ENCODE measurements at places on chromosomes 11 and 22.
A peak's percentile ranks its signal among the peaks of the same experiment; 100 is the strongest.

DNA sequence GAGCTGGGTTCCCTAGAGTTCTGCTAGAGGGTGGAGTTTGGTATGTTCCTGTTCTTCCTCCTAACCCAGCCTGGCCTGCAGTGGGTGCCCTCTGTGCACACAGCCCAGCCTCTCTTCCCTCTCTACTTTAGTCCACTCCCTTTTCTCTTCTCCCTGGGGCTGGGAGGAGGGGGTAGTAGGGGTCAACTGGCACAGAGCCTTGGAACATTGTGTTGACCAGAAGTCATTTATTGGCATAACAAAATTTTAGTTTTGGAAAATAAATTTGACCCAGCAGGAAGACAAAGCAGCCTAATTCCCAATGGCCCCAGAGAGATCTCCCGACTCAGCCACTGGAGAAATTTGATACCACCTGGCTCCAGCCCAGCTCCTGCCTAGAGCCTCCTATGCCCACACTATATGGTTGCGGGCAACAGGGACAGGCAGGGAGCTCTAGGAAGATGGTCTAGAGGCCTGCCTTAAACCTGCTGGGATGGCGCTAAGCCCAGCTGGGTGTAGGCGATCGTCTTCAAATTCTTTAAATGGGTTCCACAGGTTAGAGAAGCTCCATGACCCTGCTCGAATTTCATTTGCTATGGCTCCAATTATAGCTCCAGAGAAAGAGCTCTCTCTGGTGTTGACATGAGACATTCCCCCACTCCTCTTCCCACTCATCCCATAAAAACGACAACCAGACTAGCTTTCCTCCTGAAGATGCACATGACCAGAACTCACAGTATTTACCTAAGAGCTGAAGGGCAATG, 9.9 kb downstream of the PCSK7 start:
- H3K27ac ChIP-seq, result no peak overlapping the region
- peaks cover 82% of the 10 kb centered on the region for H3K36me3 ChIP-seq
- no peak overlapping the region for H3K4me3 ChIP-seq
- no peaks in the 10 kb centered on the region for H3K27me3 ChIP-seq
- H3K4me1 ChIP-seq, result no peaks in the 10 kb centered on the region

GRCh38 chr11:2724104-2724503, 24.3 kb upstream of the KCNQ1OT1 start:
- H3K4me1 ChIP-seq, result peaks cover 13% of the 10 kb centered on the region
- H3K4me3 ChIP-seq, result no peak overlapping the region
- no peaks in the 10 kb centered on the region for H3K27me3 ChIP-seq
- DNase-seq, result no peak
- H3K36me3 ChIP-seq, result no peaks in the 10 kb centered on the region

GRCh38 chr22:30809086-30809485, 114.4 kb downstream of the OSBP2 start:
- H3K4me3 ChIP-seq, result no peak overlapping the region
- no peaks in the 10 kb centered on the region for H3K27me3 ChIP-seq
- no peak for DNase-seq
- no peaks in the 10 kb centered on the region for H3K4me1 ChIP-seq
- H3K27ac ChIP-seq, result no peak overlapping the region

DNA sequence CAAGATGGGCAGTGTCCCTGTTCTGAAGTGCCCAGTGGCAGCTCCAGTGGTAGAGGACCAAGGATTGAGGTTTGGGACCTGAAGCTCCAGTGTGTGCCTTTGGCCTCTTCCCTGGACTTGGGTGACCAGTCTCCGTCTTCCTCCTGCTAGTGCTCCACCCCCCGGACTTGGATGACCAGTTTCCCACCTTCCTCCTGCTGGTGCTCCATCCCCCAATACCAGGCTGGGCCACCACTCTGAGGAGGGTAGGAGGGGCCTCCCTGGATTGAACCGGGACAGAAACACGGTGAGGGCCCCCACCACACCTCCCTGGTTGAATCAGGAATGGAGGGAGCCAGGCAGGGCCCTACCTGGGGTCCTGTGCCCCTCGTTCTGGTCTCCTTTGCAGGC, 10.9 kb upstream of the NEAT1 start:
- no peak overlapping the region for H3K27ac ChIP-seq
- H3K4me1 ChIP-seq, result peaks cover 10% of the 10 kb centered on the region
- no peak for DNase-seq
- no peak overlapping the region for H3K4me3 ChIP-seq
- no peaks in the 10 kb centered on the region for H3K27me3 ChIP-seq
- peaks cover 49% of the 10 kb centered on the region for H3K36me3 ChIP-seq

GRCh38 chr11:68370211-68371111, 58.1 kb downstream of the LRP5 start:
- no peak overlapping the region for H3K4me3 ChIP-seq
- no peaks in the 10 kb centered on the region for H3K27me3 ChIP-seq
- peaks cover 19% of the 10 kb centered on the region for H3K36me3 ChIP-seq
- peak overlapping the region; percentile 27 for H3K27ac ChIP-seq
- no peaks in the 10 kb centered on the region for H3K4me1 ChIP-seq
- DNase-seq, result no peak

DNA sequence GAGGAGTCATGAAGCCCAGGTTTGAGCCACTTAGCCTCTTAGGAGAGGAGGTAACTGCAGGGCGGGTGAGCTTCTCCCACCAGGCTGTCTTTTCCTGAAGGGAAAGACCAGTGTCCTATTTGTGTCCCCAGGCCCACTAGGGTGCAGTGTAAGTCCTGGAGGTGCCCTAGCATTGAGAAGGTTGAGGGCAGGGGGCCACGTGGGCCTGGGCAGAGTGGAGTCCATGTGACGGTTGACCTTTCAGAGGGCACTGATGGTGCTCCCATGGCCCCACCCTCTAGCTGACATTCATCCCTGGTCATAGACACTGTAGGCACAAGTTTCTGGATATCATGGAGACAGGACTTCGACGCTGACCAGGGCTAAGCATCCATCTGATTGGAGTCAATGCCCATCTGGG, 44.1 kb upstream of the TP53I11 start:
- no peak overlapping the region for H3K4me3 ChIP-seq
- no peaks in the 10 kb centered on the region for H3K27me3 ChIP-seq
- no peaks in the 10 kb centered on the region for H3K4me1 ChIP-seq

DNA sequence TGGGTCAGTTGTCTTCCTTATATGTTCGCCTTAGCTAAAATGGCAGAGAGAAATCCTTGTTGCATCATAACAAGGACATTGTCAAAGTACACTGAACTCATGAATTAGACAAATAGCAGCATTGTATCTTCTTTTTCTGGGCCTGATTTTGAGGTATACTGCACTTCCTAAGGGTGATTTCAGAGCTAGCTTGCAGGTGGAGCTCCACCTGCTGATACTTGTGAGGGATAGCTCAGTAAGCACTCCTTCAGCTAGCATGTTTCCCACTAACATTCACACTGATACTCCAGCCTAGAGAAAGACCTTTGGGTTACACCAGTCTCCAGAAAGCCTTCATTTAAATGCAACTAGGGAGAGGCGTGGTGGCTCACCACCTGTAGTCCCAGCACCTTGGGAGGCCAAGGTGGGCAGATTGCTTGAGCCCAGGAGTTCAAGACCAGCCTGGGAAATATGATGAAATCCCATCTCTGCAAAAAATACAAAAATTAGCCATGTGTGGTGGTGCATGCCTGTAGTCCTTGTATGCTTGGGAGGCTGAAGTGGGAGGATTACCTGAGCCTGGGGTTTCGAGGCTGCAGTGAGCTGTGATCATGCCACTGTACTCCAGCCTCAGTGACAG, 29.8 kb downstream of the JAM3 start:
- H3K36me3 ChIP-seq, result no peaks in the 10 kb centered on the region
- DNase-seq, result peak; percentile 61
- no peaks in the 10 kb centered on the region for H3K27me3 ChIP-seq
- no peaks in the 10 kb centered on the region for H3K4me1 ChIP-seq

DNA sequence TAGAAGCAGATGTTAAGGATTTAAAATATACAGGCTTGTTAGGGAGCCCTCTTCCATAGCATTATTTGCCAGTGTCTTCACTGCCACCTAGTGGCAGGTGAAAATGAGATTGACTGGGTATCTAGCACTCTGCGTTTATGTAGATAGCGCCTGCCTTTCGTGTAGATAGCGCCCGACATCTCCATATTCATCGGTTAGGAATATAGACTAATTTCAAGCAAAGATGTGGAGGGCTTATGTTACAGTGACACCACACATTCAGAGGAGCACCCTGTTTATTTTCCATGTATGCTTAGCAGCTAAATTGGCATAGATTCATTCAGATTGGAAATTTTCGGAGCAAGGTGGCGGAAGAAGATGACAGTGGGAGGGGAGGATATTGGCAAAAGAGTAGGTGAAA, 72.0 kb downstream of the SLC5A12 start:
- no peaks in the 10 kb centered on the region for H3K36me3 ChIP-seq
- H3K27ac ChIP-seq, result no peak overlapping the region
- no peak for DNase-seq
- H3K27me3 ChIP-seq, result no peaks in the 10 kb centered on the region

DNA sequence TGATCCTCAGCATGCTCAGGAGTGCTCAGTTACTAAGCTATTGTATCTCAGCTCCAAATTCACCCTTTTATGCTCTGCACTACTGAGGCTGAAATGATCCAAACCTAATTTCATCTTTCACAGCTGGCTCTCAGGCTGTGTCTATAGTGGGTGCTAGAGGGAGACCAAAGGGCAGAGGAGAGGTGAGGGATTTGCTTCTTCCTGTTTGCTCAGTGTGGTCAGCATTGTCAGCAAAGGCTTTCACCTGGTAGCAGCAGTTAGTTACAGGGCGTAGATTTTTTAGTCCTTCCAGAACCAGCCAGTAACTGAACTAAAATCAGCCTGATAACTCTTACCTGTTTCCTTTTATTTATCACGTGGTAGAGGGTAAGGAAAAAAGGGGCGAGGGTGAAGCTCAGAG, 33.2 kb downstream of the XRCC6 start:
- no peaks in the 10 kb centered on the region for H3K4me1 ChIP-seq
- H3K4me3 ChIP-seq, result no peak overlapping the region
- H3K27me3 ChIP-seq, result no peaks in the 10 kb centered on the region
- peaks cover 95% of the 10 kb centered on the region for H3K36me3 ChIP-seq
- no peak for DNase-seq

- H3K27ac ChIP-seq, result no peak overlapping the region
- H3K36me3 ChIP-seq, result no peaks in the 10 kb centered on the region
- no peaks in the 10 kb centered on the region for H3K4me1 ChIP-seq
- H3K27me3 ChIP-seq, result no peaks in the 10 kb centered on the region
Measured at GRCh38 chr11:113906038-113906437, 1.4 kb downstream of the HTR3B start.

- H3K4me1 ChIP-seq, result peaks cover 77% of the 10 kb centered on the region
- H3K27me3 ChIP-seq, result no peaks in the 10 kb centered on the region
- peaks cover 64% of the 10 kb centered on the region for H3K36me3 ChIP-seq
Measured at GRCh38 chr22:39913321-39913720, 12.4 kb downstream of the GRAP2 start.

- no peak overlapping the region for H3K4me3 ChIP-seq
- H3K27me3 ChIP-seq, result no peaks in the 10 kb centered on the region
- no peaks in the 10 kb centered on the region for H3K36me3 ChIP-seq
Measured at GRCh38 chr11:96472085-96472484, 82.3 kb downstream of the JRKL start.

DNA sequence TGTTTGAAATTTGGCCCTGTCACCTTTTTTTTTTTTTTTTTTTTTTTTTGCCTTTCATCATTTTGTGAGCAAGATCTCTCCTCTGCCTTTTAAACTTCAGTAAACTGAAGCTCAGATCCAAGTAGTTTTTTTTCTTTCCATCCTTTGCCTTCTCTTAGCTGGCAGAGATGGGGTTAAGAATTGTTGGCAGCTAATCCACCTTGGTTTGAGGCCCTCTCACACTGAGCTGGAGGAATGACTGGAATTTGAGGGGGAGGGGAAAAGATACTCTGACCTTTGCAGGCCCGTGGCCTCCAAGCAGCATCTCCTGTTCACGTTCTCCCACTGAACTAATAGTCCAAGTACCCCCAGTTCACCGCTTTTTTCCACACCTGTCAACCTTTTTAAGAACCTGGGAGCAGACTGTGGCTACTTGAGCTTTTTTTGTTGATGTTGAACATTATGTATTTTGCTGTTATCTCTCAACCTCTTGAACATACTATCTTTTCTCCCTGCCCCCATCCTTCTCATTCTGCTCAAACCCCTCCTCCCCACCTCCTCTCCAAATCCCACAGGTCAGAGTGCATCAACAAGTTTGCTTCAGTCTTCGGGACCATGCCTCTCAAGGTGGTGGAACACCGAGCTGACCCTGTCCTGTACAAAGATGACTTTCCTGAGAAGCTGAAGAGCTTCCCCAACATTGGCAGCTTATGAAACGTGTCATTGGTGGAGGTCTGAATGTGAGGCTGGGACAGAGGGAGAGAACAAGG, 66.2 kb downstream of the ALX4 start:
- no peaks in the 10 kb centered on the region for H3K36me3 ChIP-seq
- DNase-seq, result no peak
- no peak overlapping the region for H3K4me3 ChIP-seq
- no peak overlapping the region for H3K27ac ChIP-seq
- H3K4me1 ChIP-seq, result no peaks in the 10 kb centered on the region

GRCh38 chr11:91199866-91200265, 977.0 kb upstream of the CHORDC1 start:
- no peak for DNase-seq
- H3K36me3 ChIP-seq, result no peaks in the 10 kb centered on the region
- H3K4me3 ChIP-seq, result no peak overlapping the region
- H3K27ac ChIP-seq, result no peak overlapping the region
- no peaks in the 10 kb centered on the region for H3K4me1 ChIP-seq

DNA sequence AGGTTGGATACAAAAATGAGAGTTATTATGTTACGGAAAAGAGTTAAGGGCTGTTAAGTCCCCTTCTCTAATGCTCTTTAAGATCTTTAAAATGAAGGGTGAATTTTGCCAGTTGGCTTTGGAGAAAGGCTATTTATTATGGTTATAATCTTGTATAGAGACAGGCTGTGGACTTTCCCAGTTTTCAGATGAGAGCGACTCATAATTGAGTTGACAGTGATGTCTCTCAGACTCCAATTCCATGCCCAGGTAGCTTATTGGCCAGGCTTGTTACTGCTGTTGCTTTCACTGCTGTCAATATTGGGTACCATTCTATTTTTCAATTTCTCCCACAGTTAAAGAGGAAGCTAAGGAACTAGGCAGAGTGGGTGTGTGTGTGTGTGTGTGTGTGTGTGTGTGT, 13.1 kb downstream of the ENDOD1 start:
- H3K4me3 ChIP-seq, result no peak overlapping the region
- H3K4me1 ChIP-seq, result no peaks in the 10 kb centered on the region
- H3K27me3 ChIP-seq, result no peaks in the 10 kb centered on the region
- DNase-seq, result no peak

DNA sequence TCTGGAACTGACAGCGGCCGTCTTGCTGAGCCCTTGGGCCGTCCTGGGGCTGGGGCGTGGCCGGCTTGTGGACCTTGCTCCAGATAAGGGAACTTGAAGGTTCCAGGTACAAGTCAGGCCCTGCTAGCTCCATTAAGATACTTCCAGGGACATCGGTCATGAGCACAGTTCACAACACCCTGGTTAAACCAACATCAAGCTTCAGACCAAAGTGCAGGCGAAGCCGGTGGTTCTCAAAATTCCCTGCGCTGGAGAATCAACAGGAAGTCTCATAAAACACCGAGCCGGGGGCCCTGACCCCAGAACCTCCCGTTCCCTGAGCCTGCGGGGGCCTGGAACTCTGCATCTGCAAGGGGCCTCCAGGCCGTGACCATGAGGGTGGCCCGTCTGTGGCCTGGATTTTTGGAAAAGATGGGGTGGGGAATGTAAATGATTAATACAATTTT, 1043.8 kb downstream of the BRD1 start:
- H3K27ac ChIP-seq, result no peak overlapping the region
- no peak overlapping the region for H3K4me3 ChIP-seq
- H3K4me1 ChIP-seq, result no peaks in the 10 kb centered on the region
- DNase-seq, result no peak
- H3K27me3 ChIP-seq, result no peaks in the 10 kb centered on the region

Data from thymus (tissue), 14 donors.